ENCODE measurements at places on chromosomes 3 and 15.

- DNase-seq = no peak
Observed at GRCh38 chr3:12433823-12434222, 50.5 kb upstream of the TSEN2 start.

DNA sequence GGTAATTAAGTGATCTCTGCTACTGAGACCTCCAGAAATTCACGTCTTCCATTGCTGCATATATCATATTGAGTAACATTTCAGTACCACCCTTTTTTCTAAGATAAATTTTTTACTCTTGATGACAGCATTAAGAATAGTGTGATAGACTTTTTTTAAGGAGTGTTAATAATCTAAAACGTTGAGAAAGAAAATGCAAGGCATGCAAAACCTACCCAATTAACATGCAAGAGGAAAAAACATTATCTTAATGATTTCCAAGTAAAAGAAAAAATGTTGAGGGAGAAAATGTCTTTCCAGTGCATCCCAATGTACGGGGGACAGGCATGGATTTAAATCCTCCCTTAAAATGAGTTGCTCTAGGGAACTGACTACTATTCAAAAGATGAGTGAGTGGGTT, 740 bp downstream of the CLDN16 start:
- no peak for DNase-seq

- DNase-seq = peak; percentile 26
Observed at GRCh38 chr15:96042734-96043224, 287.7 kb upstream of the NR2F2 start.

DNA sequence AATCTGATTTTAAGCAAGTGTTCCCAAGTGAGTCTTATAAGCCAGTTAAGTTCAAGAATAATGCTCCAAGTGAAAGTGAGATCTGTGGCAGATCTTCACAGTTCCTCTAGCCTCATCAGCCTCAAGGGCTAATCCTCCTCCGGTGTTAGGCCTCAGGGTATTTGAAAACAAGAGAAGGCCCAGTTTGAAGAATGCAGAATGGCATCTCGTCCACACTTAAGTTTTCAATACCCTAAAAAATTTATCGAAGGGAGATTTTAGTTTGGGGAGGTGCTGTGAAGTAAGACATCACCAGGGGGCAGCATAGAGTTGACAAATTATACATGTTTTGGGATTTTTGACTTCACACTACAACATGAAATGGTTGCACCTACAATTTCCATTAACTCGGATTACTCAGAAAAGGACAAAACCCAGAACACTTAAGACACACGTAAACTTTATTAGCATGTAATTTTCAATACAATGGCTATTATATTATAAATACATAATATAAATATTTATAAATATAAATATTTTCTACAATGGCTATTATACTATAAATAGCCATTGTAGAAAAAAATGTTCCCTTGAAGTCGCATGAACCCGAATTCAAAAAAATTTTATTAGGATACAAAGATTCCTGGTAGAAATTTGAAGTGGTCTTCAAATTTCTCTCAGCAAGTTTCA, 2.3 kb upstream of the TMEM266 start:
- DNase-seq = peak; percentile 47

DNA sequence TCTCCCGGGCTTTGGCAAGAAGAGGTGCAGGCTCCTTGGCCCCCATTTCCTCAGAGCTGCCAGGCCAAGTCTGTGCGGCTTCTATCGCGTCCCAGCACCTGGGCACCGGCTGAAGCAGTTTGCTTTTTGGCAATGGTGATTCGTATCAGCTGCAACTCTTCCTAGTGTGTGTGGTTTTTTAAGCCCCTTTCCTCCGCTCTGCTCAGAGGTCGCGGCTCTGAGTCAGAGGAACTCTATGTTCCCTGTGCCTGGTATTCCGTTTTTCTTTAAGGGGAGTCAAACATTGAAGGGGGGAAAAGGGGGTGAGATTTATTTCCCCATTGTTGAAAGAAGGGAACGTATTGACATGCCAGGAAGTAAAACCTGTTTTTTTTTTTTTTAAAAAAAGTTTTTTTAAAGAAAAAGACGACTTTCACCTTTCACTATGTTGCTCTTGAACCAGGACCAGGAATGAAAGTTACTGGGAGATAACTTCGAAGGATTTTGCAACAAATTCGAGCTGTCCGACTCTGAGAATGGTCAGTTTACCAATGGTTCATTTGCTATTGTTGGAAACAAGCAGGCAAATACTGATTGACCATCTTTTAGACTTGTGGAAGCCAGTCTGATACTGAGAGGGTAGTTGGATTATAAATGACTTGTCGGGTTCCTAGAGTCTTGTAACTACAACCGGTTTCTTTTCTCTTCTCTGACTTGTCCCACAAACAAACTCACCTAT, 1.1 kb downstream of the ARMC8 start:
- DNase-seq = no peak

- no peak for DNase-seq
Observed at GRCh38 chr3:27342267-27342666, 26.9 kb downstream of the NEK10 start.

- no peak for DNase-seq
Observed at GRCh38 chr15:60773901-60774300, 295.0 kb upstream of the ICE2 start.

DNA sequence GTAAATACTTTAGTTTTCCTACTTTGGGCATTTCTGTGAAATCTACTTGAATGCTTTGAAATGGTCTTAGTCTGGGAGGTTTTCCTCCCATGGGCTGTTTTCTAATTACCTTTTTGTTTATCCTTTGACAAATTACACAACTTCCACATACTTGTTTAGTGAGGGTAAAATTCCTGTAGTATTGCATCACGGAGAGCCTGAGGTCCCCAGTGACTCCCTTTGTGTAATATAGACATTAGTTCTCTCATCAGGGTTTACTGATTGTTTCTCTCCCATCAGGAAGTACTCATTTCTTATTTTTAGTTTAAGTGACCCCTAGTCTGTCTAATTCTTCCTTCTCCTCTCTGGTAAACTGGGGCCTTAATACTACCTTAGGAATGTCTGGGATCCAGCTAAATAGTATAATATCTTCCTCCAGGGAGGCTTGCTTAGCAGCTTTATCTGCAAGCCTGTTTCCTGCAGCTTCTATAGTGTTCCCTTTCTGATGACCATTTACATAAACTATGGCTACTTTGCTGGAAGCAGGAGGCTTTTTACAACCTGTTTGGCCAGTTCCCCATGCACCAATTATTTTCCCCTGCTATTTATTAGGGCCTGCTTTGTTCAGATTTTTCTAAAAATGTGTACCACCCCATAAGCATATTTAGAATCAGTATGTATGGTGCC, 87.2 kb upstream of the XCR1 start:
- DNase-seq = no peak

DNA sequence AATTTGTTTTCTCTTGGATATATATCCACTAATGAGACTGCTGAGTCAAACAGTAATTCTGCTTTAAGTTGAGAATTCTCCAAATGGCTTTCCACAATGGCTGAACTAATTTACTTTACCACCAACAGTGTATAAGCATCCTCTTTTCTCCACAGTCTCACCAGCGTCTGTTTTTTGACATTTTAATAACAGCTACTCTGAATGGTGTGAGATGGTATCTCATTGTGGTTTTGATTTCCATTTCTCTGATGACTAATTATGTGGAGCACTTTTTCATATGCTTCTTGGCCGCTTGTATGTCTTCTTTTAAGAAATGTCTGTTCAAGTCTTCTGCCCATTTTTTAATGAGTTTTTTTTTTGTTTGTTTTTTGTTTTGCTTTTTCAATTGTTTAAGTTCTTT, 206.2 kb downstream of the CTNNB1 start:
- no peak for DNase-seq

DNA sequence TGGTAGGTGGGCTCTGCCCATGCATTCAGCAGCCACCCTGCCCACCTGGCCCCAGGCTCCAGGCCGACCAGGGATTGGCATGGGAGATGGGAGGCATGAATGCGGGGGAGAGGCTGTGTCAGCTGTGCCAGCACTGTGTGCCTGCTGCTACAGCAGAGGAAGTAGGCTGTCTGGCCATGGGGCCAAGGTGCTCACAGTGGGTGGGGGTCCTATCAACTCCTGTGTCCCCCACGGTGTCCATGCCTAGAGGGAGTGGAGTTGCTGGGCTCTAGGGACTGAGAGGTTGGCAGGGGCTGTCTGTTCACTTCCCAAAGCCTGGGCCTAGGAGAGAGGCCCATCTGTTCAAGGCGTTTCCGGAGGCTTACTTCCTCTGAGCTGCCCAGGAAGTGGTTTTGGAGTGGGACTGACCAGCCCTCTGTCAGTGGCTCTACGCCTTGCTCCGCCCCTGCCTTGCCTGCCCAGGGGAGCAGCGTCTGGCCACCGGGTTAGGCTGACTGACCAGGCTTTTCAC, 5.8 kb downstream of the PRKCD start:
- DNase-seq = no peak

DNA sequence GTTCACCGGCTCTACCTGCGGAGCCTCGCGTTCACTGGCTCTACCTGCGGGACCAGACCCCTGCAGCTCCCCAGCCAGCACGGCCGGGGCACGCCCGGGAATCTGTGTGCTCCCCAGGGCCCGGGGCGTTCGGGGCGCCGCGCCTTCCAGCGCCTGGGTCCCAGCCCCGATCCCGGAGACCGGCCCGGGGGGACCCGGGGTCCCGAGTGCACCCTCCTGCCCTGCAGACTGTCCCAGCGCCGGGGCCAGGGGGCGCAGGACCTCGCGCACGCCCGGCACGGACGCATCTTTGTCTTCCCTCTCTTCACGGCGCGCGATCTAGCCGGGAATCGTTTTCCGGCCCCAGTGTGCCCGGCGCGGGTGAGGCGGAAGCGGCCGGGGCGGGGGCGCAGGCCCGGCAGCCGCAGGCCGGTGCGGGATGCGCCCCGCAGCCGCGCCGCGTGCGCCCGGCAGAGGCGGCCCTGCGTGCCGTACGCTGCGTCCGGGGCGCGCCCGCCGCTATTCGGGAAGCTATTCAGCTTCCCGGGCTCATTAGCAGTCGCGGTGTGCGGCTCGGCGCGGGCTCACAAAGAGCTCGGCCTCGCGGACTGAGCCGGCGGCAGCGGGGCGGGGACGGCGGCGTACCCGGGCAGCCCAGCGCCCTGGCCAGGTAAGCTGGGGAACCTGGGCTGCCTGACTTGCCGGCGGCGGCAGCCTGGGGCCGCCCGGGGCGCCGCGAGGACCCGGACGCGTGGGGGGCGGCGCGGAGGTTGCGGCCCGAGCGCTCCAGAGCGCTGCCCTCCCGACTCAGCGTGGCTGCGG, at the start of gene APBA2:
Gene APBA2, plus strand, starts transcription at position 345 of the 801 bp plus-strand sequence. CDS start 167,911 bp downstream, outside the sequence.
- DNase-seq = no peak

DNA sequence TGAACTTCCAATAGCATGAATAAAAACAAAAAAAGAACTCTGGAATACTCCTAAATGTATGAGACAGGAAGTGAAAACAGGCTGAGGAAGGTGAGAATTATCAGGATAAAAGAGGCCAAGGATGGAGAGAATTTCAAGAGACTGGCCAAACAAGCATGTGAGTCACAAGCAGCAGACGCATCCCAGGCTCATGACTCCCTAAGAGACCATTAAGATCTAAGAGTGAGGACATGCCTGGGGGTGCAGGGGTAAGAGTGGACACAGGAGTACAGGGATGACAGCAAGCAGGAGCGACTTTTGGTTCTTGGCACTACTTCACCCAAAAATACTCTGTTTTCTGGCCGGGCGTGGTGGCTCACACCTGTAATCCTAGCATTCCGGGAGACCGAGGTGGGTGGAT, 7.1 kb downstream of the SCAMP2 start:
- no peak for DNase-seq

- no peak for DNase-seq
Observed at GRCh38 chr3:62363275-62363674, 10.1 kb downstream of the FEZF2 start.

GRCh38 chr15:77907824-77908751, 169.4 kb downstream of the TBC1D2B start:
- DNase-seq = peak; percentile 56

DNA sequence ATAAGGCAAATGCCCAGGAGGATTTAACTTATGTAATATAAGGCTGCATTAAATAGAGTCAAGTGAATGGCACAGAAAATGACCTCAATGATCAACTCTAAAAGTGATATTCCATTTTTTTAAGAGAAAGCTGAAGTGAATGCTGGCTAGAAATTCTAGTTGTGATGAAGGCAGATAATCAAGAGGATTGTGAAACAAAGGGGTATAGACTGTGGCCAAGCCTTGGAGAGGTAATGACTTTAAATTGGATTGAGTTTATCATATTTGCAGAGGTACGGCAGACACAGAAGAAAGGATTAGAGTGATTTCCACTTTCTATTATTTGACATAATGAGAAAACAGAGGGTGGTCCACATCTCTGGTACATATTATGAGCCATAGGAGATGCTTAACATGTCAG, 269.2 kb downstream of the MECOM start:
- DNase-seq = no peak

GRCh38 chr15:59203657-59204056, 3.0 kb upstream of the LDHAL6B start:
- DNase-seq = no peak

- DNase-seq = no peak
Observed at GRCh38 chr15:78675617-78676360, 34.8 kb upstream of the CHRNB4 start.

DNA sequence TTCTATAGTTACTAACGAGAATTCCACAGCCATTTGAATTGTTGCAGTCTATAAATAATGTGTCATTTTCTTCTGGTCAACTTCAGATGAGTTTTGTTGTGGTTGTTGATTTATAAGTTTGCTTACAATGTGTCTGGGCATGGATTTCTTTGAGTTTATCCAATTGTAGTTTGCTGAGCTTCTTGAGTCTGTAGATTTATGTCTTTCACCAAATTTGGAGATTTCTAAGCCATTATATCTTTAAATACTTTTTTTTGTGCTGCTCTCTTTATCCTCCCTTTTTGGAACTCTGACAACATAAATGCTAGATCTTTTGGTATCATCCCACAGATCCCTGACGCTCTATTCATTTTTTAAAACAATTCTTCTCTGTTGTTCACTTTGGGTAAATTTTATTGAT, 63.2 kb upstream of the NDUFB4 start:
- no peak for DNase-seq

DNA sequence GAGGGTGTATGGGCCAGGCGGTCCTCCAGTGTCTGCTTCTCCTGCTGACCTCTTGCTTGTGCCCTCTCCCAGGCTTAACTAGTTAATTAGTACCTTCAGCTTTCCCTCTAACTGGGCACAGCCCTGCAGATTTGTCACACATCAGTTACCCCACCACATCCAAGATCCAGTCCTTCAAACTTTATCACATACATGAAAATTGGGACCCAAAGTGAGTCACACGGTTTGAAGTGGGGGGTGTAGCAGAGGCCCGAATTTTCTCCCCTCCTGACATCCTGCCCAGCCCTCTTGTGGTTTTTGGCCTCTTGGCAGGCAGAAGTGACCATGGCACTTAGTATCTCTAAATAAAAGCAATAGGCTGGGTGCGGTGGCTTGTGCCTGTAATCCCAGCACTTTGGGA, 3.9 kb downstream of the MAPKAPK3 start:
- DNase-seq = no peak

- no peak for DNase-seq
Observed at GRCh38 chr3:172808969-172809546, 58.5 kb downstream of the ECT2 start.

GRCh38 chr3:157148196-157148889, 11.6 kb downstream of the CCNL1 start:
- no peak for DNase-seq

- DNase-seq = no peak
Observed at GRCh38 chr3:76554707-76555106, 485.2 kb upstream of the ROBO2 start.

Measured in GM10248 (cell line).